ENCODE measurements at places on chromosomes 5 and 9. TPM values are rescaled to one million over a fixed set of nuclear protein-coding genes. Genes with fewer than 3 reads are reported as not detected.

GRCh38 chr5:74126294-74126693, 500.3 kb downstream of the ARHGEF28 start:
- no peak for DNase-seq

The INSL4 gene
- not detected for total RNA-seq

DNA sequence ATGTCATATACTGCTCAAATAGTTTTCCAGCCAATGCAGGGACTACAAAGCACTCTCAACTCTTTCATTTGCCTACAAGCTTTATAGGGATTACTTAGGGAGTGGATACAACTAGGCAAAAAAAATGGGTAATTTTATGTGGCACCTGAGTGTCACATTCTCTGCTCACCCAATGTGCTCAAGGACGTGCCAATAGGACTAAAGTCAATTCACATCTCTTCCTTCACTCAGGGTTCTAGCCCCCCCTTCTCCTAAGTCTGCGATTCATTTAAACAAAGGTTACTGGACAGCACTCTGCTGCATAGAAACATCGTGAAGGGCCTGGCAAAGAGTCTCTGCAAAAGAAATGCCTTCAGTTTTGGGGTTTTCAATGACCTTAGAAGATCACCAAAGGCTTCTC, 142.3 kb downstream of the TSSK1B start:
- no peak for DNase-seq

GRCh38 chr9:135136991-135137832, 49.7 kb downstream of the OLFM1 start:
- DNase-seq: no peak

The TMEM174 gene
- total RNA-seq: not detected

- no peak for DNase-seq
These were observed 61.4 kb upstream of the ADRA1B start for GRCh38 chr5:159854916-159855315.

The CATSPER3 gene
- 1.1 TPM for total RNA-seq

The PTGDS gene
- total RNA-seq: 58.0 TPM

- DNase-seq: no peak
These were observed 57.1 kb upstream of the NMUR2 start for GRCh38 chr5:152462021-152462721.

The ARL14EPL gene
- total RNA-seq: 0.25 TPM

DNA sequence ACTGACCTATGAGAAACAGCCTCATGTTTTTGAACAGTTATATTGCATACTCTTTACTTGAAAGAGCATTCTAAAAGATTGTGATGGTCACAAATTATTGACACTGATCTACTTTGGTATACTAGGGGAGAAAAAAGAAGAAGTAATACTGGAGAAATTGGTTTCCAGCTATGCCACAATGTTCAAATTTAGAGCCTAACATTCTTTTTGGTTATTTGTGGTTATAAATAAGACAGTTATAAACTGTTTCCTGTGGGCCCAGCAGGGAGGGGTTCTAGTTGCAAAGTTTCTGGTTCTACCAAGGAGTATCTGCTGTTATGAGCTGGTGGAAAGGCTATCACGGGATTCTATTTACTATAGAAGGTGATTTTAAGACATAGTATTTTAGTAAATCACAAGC, 4.8 kb downstream of the CWC27 start:
- DNase-seq: no peak

The FAM81B gene
- 4.3 TPM for total RNA-seq

The PCDHB5 gene
- 6.8 TPM for total RNA-seq

DNA sequence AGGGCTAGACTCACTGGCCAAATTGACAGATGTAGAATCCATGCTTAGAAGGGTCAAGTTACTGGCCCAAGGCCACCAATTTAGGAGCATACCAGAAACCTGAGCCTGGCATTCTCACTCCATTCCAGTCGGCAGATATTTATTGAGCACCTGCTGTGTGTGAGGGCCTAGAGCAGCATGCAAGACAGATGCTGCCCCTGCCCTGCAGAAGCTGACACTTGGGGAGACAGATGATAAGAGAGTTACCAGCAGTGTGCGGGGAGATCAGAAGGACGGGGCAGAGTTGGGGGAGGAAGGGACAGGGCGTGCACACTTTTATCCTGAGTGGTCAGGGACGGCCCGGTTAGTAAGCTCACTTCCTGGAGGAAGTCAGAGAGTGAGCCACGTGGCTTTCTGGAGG, 111.5 kb upstream of the RAPGEF1 start:
- no peak for DNase-seq

The PAEP gene
- total RNA-seq: not detected

The STC2 gene
- total RNA-seq: 26.9 TPM

DNA sequence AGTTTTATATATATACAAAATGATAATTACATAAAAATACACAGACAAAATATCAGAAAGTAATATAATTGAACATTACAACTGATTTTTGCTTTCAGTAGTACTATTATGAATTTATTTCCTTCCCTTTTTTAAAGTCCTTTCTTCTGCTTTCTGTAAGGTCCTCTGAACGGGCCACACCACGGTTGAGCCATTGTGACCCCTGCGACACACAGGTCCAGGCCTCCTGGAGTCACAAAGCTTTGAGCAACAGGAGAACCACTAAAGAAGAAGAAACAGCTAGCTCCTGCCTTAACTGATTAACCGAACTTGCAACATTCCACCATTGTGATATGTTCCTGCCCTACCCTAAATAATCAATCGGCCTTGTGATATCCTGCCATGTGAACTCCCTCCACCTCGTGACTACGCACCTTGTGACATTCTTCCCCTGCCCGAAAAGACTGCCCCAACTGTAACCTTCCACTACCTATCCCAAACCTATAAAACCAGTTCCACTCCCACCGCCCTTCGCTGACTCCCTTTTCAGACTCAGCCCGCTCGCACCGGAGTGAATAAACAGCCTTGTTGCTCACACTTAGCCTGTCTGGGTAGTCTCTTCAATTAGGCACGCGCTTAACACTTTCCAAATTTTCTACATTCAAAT, 375.0 kb upstream of the RFX3 start:
- no peak for DNase-seq

GRCh38 chr5:127562252-127562651, 44.8 kb downstream of the PRRC1 start:
- no peak for DNase-seq

DNA sequence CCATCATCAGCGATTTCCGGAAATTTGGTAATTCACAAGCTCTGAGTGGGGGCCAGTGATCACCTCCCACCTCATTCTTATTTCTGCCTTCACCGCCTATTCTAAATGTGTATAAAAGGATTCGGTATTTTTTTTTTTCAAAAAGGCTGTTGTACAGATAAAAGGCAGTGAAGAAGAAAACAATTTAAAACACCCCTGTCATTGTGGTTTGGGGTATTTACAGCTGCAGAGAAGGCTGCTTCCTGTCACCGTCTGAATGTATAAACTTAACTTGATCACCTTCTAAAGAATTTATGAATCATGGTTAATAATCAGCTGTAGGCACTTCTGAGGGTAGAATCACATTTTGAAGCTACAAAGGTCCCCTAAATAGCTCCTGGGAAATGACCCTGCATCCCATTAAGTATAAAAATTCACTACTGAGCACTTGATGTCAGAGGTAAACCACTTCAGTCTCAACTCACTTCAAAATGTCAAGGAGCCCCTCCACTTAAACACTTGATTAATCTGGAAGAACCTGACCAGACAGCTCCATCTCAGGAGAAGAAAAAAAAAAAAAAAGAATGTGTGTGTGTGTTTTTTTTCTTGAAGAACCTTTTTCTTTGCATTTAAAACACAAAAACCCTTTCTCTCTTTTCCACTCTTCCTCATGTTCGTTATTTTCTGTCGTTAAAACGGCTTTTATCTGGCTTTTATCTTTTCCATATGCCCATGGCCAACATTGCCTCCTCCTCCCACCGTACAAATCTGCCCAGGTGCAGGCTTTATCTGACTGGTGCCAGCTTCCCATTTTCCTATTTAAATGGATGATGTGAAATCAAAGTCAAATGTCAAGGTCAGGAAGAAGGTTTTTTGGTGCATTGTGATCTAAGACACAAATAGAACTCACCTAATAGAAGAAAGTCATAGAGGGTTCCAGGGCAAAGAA, 291.2 kb downstream of the IRX1 start:
- DNase-seq: no peak

DNA sequence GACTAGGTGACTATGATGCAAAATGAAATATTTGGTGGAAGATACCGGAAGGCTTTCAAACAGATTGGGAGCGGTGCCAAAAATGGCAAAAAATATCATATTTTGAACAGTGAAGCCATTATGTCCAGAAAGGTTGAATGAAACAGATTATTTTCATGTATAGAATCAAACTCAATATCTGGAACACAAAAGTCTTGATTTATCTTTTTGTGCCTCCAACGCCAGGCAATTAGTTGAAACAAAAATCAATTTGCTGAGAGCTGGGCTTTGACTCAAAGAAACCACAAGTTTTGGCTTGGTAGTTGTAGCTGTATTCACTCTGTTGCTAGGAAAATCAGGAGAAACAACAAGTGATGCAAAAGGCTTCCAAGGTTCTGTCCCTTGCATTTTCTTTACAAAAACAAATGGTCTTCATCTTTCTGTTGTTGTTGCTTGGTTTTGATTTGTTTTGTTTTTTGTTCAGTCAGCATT, 421.7 kb upstream of the TYRP1 start:
- DNase-seq: no peak

GRCh38 chr5:143349177-143349576, 54.3 kb downstream of the NR3C1 start:
- DNase-seq: no peak

The STPG3 gene
- total RNA-seq: 0.18 TPM

The MARCOL gene
- not detected for total RNA-seq

DNA sequence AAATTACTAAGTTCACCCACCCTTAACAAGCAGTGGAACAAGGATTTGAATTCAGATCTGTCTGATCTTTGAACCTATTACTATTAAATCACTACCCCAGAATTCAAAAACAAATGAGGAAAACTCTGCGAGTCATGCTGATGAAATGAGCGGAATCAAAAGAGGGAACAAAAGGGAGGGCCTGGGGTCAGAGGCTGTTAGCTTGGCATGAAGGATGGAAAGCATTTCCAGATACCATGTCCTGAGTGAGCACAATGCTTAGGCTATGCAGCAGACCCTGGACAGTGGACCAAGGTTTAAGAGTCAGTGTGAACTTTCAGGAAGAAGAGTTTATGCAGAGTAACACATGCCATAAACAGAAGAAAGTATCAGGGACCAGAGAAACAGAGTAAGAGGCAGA, 30.5 kb downstream of the GRIA1 start:
- no peak for DNase-seq

DNA sequence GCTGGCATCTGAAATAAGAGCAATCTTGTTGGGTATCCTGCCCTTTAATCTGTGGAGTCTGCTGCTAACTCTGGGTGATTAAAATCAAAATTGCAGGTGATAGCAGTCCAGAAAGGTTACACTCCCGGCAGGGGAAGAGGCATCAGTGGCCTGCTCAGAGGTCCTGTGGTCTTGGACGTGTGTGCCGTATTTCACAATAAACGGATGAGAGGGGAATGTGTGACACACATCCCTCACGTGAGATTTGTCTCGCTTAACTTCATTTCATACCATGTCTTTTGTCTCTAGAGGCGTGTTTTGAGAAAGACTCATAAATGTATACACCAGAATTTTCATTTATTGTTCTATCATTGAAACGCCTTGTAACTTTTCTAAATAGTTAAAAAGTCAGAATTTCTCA, 36.6 kb downstream of the FAM240B start:
- no peak for DNase-seq

The CFAP90 gene
- total RNA-seq: 0.85 TPM

The SLIT3 gene
- 65.1 TPM for total RNA-seq

GRCh38 chr9:129932303-129933151, 97.3 kb downstream of the USP20 start:
- no peak for DNase-seq

DNA sequence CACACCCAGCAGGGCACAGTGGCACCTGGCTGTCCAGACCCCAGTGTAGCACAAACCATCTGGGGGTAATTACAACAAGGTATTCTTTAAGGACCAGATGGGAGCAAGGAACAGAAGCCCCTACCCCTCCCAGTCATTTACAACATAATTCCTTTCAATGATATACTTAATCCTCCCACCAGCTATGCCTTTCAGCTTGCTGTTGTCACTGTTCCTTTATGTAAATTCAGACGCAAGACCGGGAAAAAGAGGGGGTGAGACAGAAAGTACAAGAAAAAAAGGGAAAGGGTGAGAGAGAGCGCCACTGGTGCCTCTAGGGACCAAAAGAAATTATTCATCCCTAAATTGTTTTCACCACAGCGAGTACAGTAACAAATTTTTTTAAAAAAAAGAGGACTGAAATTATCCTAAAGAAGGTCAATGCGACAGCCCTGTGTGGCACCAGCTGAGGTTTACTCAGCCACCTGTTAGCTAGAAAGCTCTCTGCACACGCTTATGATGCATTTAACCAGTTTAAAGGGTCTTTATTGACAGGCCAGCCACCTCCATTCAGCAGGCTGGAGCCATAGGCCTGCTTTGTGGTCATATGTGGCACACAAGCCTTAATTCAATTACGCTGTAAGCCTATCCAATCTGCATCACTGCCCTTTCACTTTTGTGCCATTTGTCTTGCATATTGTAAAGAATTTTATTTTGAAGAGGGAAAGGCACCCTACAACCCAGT, 210.2 kb upstream of the ISL1 start:
- no peak for DNase-seq

The TUSC1 gene
- total RNA-seq: not detected

The UGT3A1 gene
- total RNA-seq: not detected

The PLPP7 gene
- total RNA-seq: 0.60 TPM

- no peak for DNase-seq
These were observed 1190.1 kb downstream of the CDH12 start for GRCh38 chr5:21663082-21663481.

DNA sequence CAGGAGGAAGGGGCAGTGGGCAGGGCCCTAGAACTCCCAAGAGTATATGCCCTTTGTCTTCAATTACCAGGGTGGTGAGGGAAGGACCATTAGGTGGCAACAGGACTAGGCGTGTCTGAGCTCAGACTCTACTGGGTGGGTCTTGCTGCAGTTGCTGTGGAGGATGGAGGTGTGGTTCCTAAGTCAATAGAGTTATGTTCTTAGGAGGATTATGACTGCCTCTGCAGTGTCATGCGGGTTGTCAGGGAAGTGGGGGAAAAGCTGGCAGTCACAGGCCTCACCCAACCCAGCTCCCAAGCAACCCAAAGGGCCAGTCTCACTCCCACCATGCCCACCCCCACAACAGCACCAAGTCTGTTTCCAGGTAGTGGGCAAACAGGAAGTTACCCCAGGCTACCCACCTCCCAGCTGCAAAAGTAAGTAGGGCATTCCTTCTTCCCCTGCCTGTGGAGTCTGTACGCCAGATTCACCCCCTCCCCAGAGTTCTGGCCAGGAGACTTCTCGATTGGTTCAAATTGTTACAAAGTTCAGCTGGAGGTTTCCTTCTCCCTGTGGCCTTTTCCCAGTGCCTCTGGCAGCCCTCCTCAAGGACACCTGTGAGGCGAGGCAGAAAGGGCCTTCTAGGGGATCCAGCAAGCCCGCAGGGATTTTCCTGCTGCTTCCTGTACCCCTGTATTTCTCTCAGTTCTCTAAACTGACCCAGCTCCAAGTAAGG, 145.3 kb downstream of the HINT1 start:
- no peak for DNase-seq

The KCNMB1 gene
- 0.22 TPM for total RNA-seq

Measured in mesothelial cell of epicardium (in vitro differentiated cells).